Cardiac fibroblast (primary cell): ENCODE measurements at places on chromosomes 16 and 17.

DNA sequence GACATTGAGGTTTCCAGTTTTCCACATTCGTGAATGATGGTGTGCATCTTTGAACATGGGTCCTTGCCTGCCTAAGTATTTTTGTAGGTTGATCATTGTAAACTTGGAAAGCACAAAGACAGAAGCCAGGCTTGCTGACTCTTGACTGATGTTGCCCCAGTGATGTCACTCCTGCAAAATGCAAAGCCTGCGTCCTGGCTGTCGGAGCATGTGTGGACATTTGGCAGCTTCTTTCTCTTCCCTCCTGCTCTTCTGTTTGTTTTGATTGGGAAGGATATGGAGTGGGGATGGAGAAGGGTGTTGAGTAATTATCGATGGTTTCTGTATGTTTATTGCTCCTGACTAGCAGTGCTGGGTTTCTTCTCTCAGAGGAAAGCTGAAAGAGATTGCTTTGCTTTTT is 3.2 kb downstream of the NDE1 start:
- peak; percentile 80 for DNase-seq

GRCh38 chr16:49280841-49281371 is 732 bp downstream of the CBLN1 start:
- DNase-seq: no peak

DNA sequence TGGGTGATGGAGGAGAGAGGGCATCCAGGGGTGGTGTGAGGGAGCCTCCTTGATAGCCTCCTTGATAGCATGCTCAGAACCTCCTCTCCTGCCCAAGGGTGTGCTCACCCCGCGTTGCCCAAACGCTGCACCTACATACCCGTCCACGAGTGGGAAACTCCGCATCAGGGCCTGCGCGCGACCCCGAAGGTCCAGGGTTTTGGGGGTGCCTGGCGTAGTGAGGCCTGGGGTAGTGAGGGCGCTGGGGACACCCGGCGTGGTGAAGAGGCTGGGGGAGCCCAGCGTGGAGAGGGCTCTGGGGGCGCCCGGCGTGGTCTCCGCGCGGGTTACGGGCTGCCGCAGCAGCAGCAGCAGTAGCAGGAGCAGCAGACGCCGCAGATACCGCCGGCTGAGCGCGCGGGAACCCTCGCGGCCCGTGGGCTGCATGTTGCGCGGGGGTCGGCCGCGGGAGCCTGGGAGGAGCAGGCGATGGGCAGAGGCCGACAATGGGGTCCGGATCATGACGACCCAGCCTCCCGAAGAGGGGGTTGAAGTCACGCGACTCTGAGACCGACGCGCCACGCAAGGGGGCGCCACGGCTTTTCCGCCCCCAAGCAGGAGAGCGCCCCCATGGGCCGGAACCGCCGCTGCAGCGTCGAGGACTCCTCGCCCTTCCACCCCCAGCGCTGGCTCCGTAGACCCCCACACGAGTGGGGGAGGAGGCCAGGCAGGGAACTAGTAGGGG is at the start of gene DPEP3:
Gene DPEP3 (minus strand): TSS at position 545 of the 724 bp plus-strand sequence. CDS start 119 bp downstream, at position 426.
- no peak for DNase-seq

GRCh38 chr16:87297407-87297806 is 19.8 kb downstream of the C16orf95 start:
- DNase-seq: no peak

- no peak for DNase-seq
Measured at GRCh38 chr17:44120851-44121605, 2.4 kb downstream of the HDAC5 start.

- no peak for DNase-seq
Measured at GRCh38 chr17:75819116-75819515, 25.1 kb downstream of the UNC13D start.

GRCh38 chr16:68839831-68840230 is 3.5 kb upstream of the TANGO6 start:
- DNase-seq: no peak

DNA sequence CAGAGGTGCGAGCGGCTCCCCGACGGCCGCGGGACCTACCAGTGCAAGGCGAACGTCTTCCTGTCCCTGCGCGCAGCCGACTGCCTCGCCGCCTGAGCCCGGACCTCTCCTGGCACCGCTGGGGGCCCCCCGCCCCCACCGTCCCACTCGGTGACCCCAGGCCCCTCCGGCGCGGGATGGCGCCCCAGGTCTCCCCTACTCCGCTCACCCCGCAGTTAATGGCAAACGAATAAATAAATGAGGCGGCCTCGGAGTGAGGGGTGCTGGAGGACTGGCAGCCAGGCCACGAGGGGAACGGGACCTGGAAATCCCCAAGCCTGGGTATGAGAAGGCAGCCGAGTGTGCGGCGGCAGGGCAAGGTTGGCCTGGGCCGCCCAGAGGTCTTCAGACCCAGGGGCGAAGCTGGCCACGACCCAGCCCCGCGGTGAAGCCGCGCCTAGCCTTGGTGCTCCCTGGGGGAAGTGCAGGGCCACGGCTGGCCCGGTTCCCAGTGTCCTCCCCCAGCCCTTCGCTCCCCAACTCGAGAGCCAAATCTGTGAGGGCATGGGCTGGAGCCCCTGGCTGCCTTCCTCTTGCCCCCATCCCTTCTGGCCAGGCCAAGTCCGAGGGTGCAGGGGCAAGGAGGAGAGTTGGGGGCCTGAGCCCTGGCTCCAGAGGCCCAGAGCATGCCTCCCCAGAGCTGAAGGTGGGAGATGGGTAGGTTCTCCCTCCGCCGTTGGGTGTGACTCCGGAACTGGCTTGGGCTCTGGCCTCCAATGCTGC is 796 bp downstream of the NPB start:
- no peak for DNase-seq
